ENCODE measurements at places on chromosomes 11 and 22. TPM values are rescaled to one million over a fixed set of nuclear protein-coding genes. Genes with fewer than 3 reads are reported as not detected.

GRCh38 chr11:86623736-86624135, 48.7 kb downstream of the ME3 start:
- no peak overlapping the region for H3K27ac ChIP-seq
- no peak for DNase-seq
- no peaks in the 10 kb centered on the region for H3K27me3 ChIP-seq
- no peaks in the 10 kb centered on the region for H3K4me1 ChIP-seq

DNA sequence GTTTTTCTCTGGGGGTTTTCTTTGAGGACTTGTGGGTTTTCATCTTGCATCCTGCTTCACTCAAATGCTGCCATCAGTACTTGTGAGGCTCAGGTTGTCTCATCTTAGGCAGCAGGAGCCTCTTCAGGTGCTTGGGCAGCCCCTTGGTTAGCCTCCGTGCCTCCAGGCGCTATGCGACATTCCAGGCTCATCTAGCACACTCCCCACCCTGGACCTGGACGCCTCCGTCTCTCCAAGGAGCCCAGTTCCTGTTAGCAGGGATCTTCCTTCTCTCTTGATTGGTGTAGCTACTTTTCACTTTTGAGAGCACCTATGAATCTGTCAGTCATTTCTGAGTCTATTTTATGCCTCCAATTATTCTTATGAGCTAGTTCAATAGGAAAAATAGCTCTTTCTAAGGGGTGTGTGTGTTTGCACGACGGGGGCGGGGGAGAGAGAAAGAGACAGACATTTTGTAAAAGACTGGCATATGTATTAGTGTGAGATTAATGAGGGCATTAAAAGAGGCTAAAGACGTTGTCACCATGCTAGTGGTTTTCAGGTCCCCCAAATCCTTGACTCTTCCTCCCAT, 7.8 kb downstream of the TUBA8 start:
- no peak overlapping the region for H3K4me3 ChIP-seq
- H3K27ac ChIP-seq: no peak overlapping the region
- peaks cover 5% of the 10 kb centered on the region for H3K27me3 ChIP-seq
- H3K36me3 ChIP-seq: no peaks in the 10 kb centered on the region
- peaks cover 20% of the 10 kb centered on the region for H3K4me1 ChIP-seq
- DNase-seq: no peak

- H3K4me1 ChIP-seq: no peaks in the 10 kb centered on the region
- no peaks in the 10 kb centered on the region for H3K36me3 ChIP-seq
- DNase-seq: no peak
- H3K4me3 ChIP-seq: no peak overlapping the region
Observed at GRCh38 chr11:131206671-131207070, 163.7 kb upstream of the NTM start.

- H3K4me3 ChIP-seq: no peak overlapping the region
- no peak overlapping the region for H3K27ac ChIP-seq
- DNase-seq: no peak
- peaks cover 21% of the 10 kb centered on the region for H3K4me1 ChIP-seq
Observed at GRCh38 chr11:60948250-60948649, 3.7 kb downstream of the SLC15A3 start.

Gene MOV10L1
- 0.11 TPM for total RNA-seq

DNA sequence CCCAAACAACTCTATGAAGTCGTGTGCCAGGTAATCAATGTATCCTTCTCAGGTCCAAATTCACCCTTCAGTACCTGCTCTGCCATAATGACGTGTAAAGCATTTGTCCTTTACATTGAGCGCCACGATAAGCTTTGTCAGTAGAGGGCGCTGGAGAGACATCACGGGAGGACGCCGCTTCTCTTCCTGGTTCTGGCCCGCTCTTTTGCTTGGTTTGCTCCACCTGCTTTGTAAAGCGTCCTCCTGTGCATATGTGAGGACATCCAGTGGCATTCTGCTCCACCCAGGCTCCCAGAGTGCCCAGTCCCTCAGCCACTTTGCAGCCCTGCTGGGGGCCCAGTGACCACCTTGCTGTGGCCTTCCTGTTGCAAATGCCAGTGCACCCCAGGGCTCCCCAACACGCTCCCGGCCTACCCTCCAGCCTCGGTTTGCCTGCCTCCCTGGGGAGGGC, 61.1 kb downstream of the WT1 start:
- H3K4me1 ChIP-seq: no peaks in the 10 kb centered on the region
- peak; percentile 76 for DNase-seq
- no peak overlapping the region for H3K4me3 ChIP-seq
- no peak overlapping the region for H3K27ac ChIP-seq

DNA sequence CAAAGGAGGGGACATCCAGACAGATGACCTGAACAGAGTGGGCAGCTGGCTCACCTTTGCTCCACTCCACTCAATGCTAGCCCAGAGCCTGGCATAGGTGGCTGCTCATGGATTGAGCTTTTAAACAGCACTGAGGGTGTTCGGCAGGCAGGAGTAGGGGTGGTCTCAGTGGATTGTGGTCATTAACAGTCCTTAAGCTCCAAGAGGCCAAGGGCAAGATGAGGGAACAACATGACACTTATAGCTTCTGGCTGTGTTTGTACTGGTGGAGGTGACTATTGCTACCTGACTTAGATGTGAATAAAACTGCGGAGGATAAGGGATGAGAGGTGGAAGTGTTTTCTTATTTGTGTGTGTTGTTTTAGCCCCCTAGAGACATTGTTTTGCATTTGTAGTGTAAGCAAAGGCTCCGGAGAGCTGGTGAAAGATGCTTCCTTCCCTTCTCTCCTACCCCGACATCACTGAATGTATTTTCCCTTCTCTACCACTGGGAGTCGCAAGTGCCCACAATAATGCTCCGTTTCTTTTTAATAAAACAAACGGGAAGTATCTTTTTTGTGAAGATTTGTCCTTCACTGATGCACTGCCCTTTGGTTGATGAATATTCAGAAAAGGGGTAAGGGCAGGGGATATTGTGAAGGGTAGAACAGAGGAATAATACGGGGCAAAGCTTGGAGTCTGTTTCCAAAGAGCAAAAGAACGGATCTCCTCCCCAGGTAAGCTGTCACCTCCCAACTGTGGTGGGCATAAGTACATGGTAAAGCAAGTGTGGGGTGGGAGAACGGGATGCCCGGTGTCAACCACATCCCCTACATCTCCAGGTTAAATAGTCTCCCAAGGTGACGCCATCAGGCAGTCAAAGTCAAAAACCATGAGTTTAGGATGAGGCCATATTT, 27.5 kb upstream of the MTNR1B start:
- H3K4me3 ChIP-seq: no peak overlapping the region
- H3K27ac ChIP-seq: no peak overlapping the region
- no peaks in the 10 kb centered on the region for H3K36me3 ChIP-seq
- H3K4me1 ChIP-seq: no peaks in the 10 kb centered on the region

- H3K4me3 ChIP-seq: no peak overlapping the region
- peaks cover 26% of the 10 kb centered on the region for H3K4me1 ChIP-seq
- no peaks in the 10 kb centered on the region for H3K27me3 ChIP-seq
- no peak for DNase-seq
- no peak overlapping the region for H3K27ac ChIP-seq
- peaks cover 14% of the 10 kb centered on the region for H3K36me3 ChIP-seq
Observed at GRCh38 chr22:21936151-21936775, 16.4 kb downstream of the PPM1F start.

DNA sequence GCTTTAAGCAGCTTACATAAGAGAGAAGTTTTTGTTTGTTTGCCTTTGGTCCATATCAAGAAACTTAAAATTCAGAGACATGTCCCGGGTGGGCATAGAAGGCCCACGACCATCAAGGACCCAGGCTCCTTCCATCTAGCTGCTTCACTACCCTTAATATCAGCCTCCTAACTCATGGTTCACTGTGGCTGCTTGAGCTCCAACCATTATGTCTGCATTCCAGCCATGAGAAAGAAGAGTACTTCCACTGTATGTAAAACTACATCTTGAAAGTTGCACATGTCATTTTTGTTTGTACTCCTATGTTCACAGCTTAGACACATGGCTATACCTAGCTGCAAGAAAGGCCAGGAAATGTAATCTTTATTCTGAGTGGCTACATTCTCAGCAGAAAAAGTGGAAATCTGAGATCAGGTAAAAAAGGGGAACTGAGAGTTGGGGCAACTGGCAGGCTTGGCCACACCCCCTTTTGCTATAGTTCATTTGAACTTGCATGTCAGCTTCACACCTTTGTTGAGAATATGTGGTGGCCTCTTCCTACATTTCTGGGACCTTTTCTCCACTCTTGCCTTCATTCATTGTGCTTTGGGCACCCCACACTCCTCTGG, 81.3 kb upstream of the TP53I11 start:
- H3K36me3 ChIP-seq: no peaks in the 10 kb centered on the region
- H3K27me3 ChIP-seq: no peaks in the 10 kb centered on the region
- H3K27ac ChIP-seq: no peak overlapping the region
- DNase-seq: no peak

Gene KRTAP5-8
- not detected for total RNA-seq
